ENCODE measurements at places on chromosomes 11 and 22.

- peaks cover 3% of the 10 kb centered on the region for H3K4me1 ChIP-seq
- H3K36me3 ChIP-seq = peaks cover 84% of the 10 kb centered on the region
- no peaks in the 10 kb centered on the region for H3K27me3 ChIP-seq
- no peak for DNase-seq
These were observed 14.4 kb upstream of the TBC1D10A start for GRCh38 chr22:30340911-30341685.

- H3K27me3 ChIP-seq = peaks cover 15% of the 10 kb centered on the region
- H3K4me3 ChIP-seq = no peak overlapping the region
- H3K36me3 ChIP-seq = no peaks in the 10 kb centered on the region
- peak overlapping the region; percentile 12 for H3K27ac ChIP-seq
These were observed 83.3 kb upstream of the PICALM start for GRCh38 chr11:86152006-86152862.

- no peak overlapping the region for H3K27ac ChIP-seq
- no peaks in the 10 kb centered on the region for H3K4me1 ChIP-seq
- no peaks in the 10 kb centered on the region for H3K27me3 ChIP-seq
- H3K36me3 ChIP-seq = no peaks in the 10 kb centered on the region
- DNase-seq = no peak
These were observed 67.7 kb downstream of the TMPRSS5 start for GRCh38 chr11:113638376-113638775.

DNA sequence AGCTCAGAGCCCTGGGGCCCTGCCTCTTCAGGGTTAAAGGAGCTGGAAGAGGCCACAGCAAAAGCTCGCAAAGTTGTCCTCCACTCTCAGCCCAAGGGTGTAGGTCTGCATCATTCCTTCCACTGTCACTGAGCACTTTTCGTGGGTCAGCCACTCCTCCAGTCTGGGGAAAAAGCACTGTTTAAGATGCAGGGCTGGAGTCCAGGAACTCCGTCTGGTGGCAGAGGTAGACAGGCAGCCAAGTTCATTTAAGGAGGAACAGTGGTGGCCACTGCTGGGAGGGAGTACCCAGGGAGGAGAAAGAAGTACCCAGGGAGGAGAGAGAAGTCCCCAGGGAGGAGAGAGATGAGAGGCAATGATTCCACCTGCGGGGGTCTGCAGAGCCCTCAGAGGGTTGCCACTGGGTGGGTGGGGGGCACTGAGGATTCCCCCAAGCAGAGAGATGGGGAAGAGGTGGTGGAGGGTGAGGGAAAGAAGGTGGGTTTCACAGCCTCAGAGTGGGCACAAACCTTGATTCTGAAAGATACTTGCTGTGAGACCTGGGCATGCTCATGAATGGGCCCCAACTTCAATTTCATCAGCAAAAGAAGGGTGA, 70.0 kb upstream of the B3GAT1 start:
- no peaks in the 10 kb centered on the region for H3K36me3 ChIP-seq
- no peaks in the 10 kb centered on the region for H3K4me1 ChIP-seq
- H3K4me3 ChIP-seq = no peak overlapping the region
- H3K27me3 ChIP-seq = peaks cover 9% of the 10 kb centered on the region

- DNase-seq = no peak
- H3K36me3 ChIP-seq = no peaks in the 10 kb centered on the region
- no peak within 1 kb of the TSS for H3K27ac ChIP-seq
These were observed at the start of gene SCGB1A1 for GRCh38 chr11:62418733-62419132. Gene SCGB1A1 (plus strand): TSS chr11:62419033. CDS start chr11:62419096, 63 bp downstream.

- DNase-seq = no peak
- H3K4me1 ChIP-seq = no peaks in the 10 kb centered on the region
- H3K4me3 ChIP-seq = no peak overlapping the region
- peaks cover 16% of the 10 kb centered on the region for H3K27me3 ChIP-seq
- no peaks in the 10 kb centered on the region for H3K36me3 ChIP-seq
- no peak overlapping the region for H3K27ac ChIP-seq
These were observed 191.2 kb upstream of the TBCEL start for GRCh38 chr11:120832481-120833238.

- H3K27ac ChIP-seq = no peak overlapping the region
- H3K27me3 ChIP-seq = no peaks in the 10 kb centered on the region
- peaks cover 15% of the 10 kb centered on the region for H3K4me1 ChIP-seq
These were observed 29.4 kb upstream of the BAIAP2L2 start for GRCh38 chr22:38139901-38140300.

DNA sequence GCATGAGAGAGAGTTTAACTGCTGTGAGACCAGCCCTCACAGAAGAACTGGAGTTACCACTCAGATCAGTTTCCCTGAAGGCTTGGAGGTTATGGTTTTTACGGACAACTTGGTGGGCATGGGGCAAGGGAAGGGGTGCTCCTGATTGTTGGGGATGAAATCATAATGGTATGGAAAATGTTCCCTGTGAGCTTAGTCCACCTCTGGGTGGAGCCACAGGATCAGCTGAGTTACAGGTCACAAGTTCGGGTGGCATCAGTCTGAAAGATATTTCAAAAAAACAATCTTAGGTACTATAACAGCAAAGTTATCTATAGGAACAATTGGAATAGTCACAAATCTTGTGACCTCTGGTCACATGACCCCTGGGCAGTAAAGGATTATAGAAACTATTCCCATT, 162.9 kb downstream of the DLG2 start:
- no peak for DNase-seq
- H3K4me1 ChIP-seq = no peaks in the 10 kb centered on the region
- no peaks in the 10 kb centered on the region for H3K36me3 ChIP-seq
- no peaks in the 10 kb centered on the region for H3K27me3 ChIP-seq
- no peak overlapping the region for H3K4me3 ChIP-seq
- no peak overlapping the region for H3K27ac ChIP-seq

- no peak overlapping the region for H3K27ac ChIP-seq
- no peaks in the 10 kb centered on the region for H3K4me1 ChIP-seq
- no peaks in the 10 kb centered on the region for H3K36me3 ChIP-seq
- no peak for DNase-seq
These were observed 32.1 kb downstream of the SYT13 start for GRCh38 chr11:45254070-45254469.

GRCh38 chr11:74453373-74453975, 13.9 kb downstream of the KCNE3 start:
- no peak overlapping the region for H3K4me3 ChIP-seq
- H3K27ac ChIP-seq = no peak overlapping the region
- peaks cover 2% of the 10 kb centered on the region for H3K4me1 ChIP-seq
- H3K36me3 ChIP-seq = no peaks in the 10 kb centered on the region
- DNase-seq = peak; percentile 77

- H3K27ac ChIP-seq = no peak overlapping the region
- H3K36me3 ChIP-seq = peaks cover 5% of the 10 kb centered on the region
- no peak for DNase-seq
- H3K27me3 ChIP-seq = peaks cover 16% of the 10 kb centered on the region
- H3K4me1 ChIP-seq = peaks cover 31% of the 10 kb centered on the region
- H3K4me3 ChIP-seq = no peak overlapping the region
These were observed 44.2 kb downstream of the MCHR1 start for GRCh38 chr22:40723396-40723933.

DNA sequence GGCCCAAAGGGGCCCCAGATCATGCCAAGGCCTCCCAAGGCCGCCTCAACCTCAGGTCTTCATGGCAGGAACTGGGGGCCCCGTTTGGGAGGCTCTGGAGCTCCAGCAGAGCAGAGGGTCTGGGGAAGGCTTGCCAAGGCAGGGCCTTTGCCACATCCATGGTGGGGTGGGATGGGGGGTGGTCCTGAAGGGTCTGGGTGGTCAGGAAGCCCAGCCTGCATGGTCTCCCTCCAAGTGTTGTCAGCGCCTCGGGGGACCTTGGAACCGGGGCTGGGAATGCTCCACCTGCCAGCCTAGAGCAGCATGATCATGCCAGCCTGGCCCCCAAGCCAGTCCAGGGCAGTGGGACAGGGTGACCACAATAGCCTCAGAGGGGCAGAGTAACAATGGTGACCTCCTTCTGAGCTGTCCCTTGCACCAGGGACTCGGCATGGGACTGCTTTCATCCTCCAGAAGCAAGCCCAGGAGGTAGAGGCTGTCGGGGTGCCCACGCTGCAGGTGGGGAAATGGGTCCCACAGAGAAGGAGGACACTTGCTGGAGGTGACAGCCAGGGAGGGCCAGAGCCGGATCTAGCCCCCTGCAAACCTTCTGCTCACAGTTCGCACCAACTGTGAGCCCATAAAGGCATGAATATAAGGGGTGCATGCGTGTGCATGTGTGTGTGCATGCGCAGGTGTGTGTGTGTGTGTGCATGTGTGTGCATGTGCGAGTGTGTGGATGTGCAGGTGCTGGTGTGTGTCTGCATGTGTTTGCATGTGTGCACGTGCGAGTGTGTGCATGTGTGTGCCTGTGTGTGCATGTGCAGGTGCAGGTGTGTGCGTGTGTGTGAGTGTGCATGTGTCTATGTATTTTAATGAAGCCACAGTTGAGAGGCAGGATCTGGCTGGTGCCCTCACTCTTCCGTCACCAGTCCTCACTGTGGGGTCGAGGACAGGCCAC, 63.8 kb downstream of the MYEOV start:
- H3K27me3 ChIP-seq = peaks cover 4% of the 10 kb centered on the region
- H3K4me1 ChIP-seq = peaks cover 2% of the 10 kb centered on the region
- H3K36me3 ChIP-seq = no peaks in the 10 kb centered on the region
- peak; percentile 4 for DNase-seq
- no peak overlapping the region for H3K4me3 ChIP-seq
- no peak overlapping the region for H3K27ac ChIP-seq

DNA sequence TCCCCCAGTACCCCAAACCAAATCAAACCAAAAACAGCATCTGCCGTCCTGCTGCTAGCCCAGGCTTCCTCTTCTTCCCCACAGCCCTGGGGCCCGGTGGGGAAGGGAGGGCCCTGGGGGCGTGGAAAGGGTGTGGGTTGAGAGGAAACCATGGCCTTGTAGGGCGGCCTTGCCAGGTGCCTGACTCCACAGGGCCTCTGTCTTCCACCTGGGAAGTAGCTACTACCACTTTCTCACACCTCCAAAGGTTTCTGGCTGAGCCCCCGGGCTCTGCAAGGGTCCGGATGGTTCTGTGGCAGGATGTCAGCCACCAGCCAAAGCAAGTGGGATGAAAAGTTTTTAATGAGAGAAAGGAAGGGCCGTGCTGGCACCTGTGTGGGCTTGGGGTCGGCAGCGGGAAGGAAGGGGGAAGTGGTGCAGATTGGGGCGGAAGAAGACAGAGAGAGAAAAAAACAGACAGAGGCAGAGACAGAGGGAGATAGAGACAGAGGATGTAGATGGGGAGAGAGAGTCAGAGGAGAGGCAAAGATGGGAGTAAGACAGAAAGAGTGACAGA, 10.5 kb downstream of the TPST2 start:
- peak overlapping the region; percentile 97 for H3K27ac ChIP-seq
- peak; percentile 83 for DNase-seq
- H3K36me3 ChIP-seq = peaks cover 44% of the 10 kb centered on the region
- peaks cover 62% of the 10 kb centered on the region for H3K4me1 ChIP-seq
- H3K4me3 ChIP-seq = peak overlapping the region; percentile 76

DNA sequence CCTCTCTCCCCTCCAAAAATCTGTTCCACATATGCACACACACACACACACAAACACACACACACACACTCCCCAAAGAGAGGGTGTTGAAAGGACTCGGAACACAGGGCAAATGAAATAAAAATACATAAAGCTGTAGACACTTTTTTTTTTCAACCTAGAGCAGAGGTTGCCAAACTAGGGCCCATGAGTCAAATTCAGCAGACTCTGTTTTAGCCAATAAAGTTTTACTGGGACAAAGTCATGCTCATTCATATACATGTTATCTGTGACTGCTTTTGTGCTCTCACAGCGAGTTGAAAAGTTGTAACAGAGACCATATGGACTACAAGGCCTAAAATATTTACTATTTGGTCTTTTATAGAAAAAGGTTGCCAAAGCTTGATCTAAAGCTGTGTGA, 8.9 kb downstream of the IMMP1L start:
- H3K27ac ChIP-seq = no peak overlapping the region
- H3K27me3 ChIP-seq = no peaks in the 10 kb centered on the region
- no peak overlapping the region for H3K4me3 ChIP-seq

GRCh38 chr22:26360169-26360885, 68.7 kb upstream of the ASPHD2 start:
- no peaks in the 10 kb centered on the region for H3K36me3 ChIP-seq
- peak; percentile 77 for DNase-seq
- no peak overlapping the region for H3K4me3 ChIP-seq
- H3K27me3 ChIP-seq = peaks cover 13% of the 10 kb centered on the region
- H3K4me1 ChIP-seq = peaks cover 6% of the 10 kb centered on the region

GRCh38 chr11:60394666-60395380, 1.4 kb upstream of the MS4A14 start:
- peaks cover 8% of the 10 kb centered on the region for H3K27me3 ChIP-seq
- H3K4me1 ChIP-seq = peaks cover 3% of the 10 kb centered on the region
- no peak overlapping the region for H3K4me3 ChIP-seq
- H3K27ac ChIP-seq = no peak overlapping the region

DNA sequence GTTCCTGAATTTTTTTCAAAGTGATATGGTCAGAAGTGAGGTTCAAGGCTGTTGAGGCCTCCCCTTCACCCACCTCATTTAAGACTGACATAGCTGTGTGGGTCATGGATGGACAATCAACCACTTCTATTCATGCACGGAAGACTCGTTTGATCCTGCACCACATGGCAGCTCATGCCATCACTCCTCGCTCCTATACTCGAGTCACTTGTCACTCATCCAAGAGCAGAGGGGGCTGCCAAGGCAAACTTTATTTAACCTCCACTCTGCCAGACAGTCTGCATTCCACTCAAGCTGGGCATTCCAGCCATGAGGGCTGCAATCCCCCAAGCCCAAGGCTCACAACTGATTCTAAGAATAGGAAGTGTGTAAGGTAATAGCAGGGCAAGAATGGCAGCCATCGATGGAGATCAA, 34.1 kb downstream of the SNX19 start:
- no peaks in the 10 kb centered on the region for H3K27me3 ChIP-seq
- H3K4me1 ChIP-seq = no peaks in the 10 kb centered on the region
- no peak overlapping the region for H3K27ac ChIP-seq
- no peak for DNase-seq
- H3K4me3 ChIP-seq = no peak overlapping the region

All from activated naive CD4-positive, alpha-beta T cell treated with anti-CD3 and anti-CD28 coated beads, Interleukin-2, amount 10 ng/mL, durations not matched to agents 7 days and 5 days (primary cell).